ENCODE measurements at places on chromosomes 5 and 9. TPM values are rescaled to one million over a fixed set of nuclear protein-coding genes. Genes with fewer than 3 reads are reported as not detected.
A peak's percentile ranks its signal among the peaks of the same experiment; 100 is the strongest.

DNA sequence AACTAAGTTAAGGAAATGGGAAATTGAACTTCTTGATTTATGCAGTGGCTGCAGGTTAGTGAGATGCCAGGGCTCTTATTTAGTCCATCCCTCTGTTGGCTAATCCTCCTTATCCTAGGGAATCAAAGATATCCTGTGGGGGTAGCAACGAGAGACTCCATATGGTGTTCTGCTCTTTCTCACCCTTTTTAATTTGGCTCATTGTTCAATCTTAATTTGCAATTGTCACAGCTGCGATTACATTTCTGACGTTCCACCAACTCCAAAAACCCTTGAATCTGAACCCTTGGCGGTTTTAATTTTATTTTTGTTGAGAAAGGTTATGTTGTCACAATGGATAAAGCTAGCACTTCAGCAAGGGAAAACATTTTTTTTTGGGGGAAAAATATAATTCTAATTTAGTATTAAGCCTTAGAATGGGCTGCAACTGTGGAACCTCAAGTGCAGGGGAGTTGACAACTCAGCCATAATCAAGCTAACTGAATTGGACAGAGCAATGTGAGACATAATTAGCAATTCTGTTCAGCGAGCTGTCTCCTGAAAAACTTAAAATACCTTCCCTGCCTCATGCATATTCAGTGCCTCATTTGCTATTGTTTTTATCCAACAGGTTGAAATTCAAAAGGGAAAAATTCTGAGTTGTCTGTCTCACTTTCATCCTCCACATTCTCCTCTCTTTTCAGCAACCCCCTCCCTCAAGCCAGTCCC is 91.3 kb downstream of the MAT2B start:
- DNase-seq = no peak

GRCh38 chr5:62538017-62538942 is 40.3 kb upstream of the LRRC70 start:
- DNase-seq = peak; percentile 42

Gene AGXT2
- not detected for total RNA-seq

Gene CCL21
- not detected for total RNA-seq

DNA sequence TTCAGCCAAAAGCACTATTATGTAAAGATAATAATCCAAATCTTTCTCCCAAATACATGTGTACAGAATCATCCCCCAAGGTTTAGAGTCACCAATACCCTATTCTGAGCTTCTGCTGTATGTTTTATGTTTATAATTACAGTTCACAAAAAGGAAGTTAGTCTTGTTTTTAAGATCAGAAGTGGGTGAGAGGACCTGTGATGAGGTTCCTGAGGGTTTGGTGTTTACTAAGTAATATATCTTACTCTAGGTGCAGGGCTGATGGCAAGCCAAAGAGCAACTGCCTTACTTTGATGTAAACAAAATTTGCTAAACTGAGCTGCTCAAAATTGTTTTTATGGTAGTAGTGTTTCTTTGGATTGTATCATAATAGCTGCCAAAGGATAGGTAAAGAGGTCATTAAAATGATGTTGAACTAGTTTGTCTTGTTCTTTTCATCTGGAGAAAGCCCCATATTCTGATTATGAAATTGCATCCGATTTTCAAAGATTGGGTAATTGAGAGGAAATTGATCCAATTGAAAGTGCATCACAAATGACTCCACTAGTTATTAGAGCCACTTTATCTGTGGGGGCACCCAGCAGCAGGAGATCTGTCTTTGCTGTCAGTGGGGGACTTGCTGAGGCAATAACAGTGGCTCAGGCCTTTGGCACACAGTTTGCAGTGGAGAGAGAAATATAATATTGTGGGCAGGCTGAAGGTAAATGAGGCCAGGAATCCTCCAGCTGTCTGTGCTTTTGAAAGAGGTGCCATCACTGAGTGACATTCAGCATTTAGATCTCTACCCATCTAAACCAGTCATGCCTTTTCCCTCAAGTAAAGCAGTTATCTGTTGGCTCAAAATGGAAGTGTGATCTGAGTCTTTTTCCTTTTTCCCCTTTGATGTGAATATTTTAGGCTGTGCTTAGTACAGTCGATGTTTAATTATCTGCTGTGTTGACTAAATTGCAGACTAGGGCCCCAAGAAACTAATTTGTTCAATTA is 14.1 kb downstream of the TRIM32 start:
- DNase-seq = no peak

Gene GABRB2
- total RNA-seq = not detected

DNA sequence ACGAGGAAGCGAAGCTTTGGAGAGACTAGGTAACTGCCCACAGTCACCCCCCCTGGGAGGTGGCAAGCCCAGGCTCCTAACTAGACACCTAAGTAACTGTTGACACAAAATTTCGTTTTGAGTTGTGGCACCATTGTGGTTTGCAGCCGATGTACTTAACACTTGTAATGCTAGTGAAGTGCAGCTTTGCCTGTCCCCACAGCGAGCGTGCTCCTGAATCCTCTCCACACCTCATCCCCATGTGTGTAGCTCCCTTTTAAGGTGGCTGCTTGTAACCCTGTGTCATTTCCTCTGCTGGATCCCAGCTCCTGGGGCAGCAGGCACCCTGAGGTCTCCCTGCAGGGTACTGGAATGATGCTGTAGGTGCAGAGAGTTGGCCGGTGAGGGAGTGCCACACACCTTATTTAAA is 114.9 kb downstream of the TRIO start:
- DNase-seq = no peak

DNA sequence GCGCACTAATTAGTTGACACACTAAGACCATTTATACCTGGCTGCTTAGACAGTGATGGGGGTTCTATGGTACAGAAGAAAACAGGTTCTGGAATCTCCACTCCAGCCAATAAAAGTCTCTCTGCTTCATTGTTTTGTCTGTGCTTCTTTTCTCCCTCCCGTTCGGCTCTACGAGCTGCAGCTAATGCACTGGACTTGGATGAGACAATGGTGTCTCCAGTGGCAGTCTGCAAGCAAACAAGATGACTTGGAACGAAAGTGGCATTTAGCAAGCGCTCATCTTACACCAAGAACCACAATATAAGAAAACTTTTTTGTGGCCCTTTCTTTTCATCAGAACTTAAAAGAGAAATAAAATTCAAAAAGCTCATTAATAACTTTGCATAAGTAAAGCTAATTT is 30.2 kb downstream of the GFM2 start:
- DNase-seq = no peak

DNA sequence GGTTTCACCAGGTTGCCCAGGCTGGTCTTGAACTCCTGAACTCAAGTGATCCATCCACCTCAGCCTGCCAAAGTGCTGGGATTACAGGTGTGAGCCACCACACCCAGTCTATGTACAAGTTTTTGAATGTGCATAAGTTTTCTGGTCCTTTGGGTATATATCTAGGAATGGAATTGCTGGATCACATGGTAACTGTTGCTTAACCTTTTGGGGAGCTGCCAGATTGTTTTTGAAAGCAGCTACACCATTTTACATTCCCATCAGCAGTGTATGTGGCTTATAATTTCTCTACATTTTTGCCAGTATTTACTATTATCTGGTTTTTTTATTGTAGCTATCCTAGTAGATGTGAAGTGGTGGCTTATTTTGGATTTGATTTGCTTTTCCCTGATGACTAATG is 8.9 kb upstream of the LNPEP start:
- DNase-seq = no peak

Gene IGFBPL1
- total RNA-seq = 2.1 TPM

Gene MELK
- 34.1 TPM for total RNA-seq

DNA sequence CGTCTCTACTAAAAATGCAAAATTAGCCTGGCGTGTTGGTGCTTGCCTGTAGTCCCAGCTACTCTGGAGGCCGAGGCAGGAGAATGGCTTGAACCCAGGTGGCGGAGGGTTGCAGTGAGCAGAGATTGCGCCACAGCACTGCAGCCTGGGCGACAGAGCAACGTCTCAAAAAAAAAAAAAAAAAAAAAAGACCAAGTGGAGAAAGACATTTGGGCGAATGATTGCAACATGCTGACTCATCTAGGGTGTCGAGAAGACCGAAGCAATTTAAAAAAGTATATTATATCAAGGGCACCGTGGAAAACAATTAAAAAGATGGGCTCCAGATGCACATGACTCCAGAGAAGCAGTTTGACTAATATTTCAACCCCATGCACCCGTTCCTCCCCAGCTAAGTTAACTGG is 9.2 kb downstream of the KLF4 start:
- DNase-seq = peak; percentile 70

- no peak for DNase-seq
These were observed 416.4 kb downstream of the CSNK1G3 start for GRCh38 chr5:123928401-123928800.

GRCh38 chr5:144773628-144774027 is 603.0 kb downstream of the KCTD16 start:
- no peak for DNase-seq

Gene INSL4
- total RNA-seq = 3.3 TPM

GRCh38 chr9:124216474-124217176 is 41.1 kb upstream of the NEK6 start:
- DNase-seq = no peak

GRCh38 chr9:11340654-11341053 is 727.9 kb upstream of the PTPRD start:
- no peak for DNase-seq

DNA sequence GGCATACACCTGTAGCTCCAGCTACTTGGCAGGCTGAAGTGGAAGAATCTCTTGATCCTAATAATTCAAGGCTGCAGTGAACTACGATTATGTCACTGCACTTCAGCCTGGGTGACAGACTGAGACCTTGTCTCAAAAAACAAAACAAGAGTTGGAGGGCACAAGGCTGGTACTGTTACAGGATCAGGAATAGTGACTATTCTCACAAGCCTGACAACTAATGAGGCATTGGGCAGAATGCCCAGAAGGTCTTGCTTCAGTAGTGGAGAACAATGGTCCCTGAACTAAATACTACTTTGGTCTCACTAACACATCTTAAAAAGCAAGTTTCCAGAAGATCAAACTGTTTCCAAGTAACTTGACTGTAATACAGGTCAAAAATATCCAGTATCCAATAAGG is 182.9 kb upstream of the RFX3 start:
- DNase-seq = no peak

- no peak for DNase-seq
These were observed 132.5 kb upstream of the CHD1 start for GRCh38 chr5:99061299-99061698.

DNA sequence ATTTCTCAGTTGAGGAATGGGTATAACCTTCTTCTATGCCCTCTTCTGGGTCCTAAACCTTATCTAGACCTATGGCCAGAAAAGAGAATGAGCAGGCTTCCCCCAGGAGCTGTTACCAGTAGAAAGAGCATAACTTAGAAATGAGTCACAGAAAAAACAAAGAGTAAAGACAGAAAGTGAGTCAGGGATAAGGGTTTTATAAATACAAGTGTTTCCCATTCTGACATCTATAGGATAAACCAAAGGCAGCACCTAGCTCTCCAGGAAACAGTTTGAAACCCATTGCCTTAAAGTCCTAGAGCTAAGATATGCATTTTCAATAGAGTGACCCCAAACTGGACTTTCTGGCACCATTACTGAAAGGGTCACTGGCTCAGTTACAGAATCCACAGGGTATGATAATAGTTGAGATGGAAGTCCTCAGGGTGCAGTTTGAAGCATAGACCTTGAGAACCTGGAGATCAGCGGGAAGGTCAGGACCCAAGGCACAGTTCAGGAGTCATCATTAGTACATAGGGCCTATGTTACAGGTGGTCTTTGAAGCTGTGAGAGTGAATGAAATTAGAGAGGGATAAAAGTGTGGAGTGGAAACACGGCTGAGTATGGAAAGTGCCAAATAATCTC is 42.7 kb upstream of the LIFR start:
- peak; percentile 46 for DNase-seq

GRCh38 chr9:136965771-136966484 is 11.4 kb upstream of the PTGDS start:
- no peak for DNase-seq

DNA sequence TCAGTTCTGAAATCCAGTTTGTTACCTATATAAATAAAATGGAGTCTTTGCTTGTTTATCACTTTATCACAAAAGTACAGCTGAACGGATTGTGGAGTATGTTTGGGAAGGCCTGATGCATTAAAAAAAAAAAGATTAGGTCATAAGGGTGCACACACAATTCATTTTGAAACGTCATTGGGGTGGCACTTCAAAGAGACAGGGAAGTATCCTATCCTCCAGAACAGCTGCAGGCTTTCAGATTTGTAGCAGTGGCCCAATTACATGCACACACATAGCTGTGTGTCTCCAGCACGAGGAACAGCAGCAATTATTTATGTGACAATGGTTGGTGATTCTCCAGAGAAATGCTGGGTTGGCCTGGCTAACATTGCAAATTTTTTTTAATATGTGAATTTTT is 46.8 kb upstream of the FER start:
- no peak for DNase-seq

GRCh38 chr5:173735691-173736090 is 119.2 kb upstream of the BOD1 start:
- DNase-seq = no peak

- DNase-seq = no peak
These were observed 51.8 kb upstream of the FOXE1 start for GRCh38 chr9:97801180-97801579.

DNA sequence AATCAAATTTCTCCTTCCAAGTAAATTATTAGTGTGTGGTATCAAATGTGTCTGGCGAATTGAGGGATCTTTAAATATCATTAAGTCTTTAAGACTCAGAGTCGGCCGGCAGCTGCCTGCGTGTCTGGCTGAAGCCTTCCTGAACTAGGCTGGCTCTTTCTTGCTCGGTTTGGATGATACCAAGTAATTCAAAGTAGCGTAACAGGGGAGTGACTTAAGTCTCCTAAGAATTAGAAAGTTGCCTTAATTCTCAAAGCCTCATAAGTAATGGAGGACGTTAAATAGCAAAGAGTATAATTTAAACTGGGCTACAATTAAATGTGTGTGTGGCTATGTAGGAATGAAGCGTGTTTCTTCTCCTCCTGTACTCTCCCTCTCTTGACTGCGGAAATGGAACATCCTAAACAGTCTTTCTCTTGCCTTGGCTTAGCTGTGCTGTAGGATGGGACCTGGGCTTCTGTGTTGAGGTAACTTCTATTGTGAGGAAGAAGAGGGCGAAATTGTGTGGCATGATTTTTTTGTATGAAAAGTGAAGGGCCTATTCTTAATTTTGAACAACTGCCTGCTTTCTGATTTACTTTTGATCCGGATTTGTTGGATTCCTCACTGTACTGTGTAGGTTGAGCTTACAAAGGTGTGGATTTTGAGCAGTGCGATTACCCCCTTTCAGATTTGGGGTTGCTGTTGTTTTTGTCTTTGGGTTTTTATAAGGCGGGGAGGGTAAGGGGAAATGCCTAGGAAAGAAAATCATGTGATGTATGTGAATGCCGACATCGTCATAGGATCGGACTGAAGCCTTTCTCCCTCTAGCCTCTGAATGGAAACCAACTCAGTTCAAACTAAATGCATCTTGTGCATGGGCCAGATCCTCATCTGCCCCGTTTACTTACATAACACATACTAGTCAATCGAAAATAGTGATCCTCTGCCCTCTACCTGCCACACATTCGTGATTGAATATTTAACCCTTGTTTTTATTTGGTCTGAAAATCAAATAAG is 29.9 kb downstream of the CPEB4 start:
- DNase-seq = peak; percentile 80
